Prostate gland (tissue), 2 donors: ENCODE measurements at places on chromosomes 6 and 20. TPM values are rescaled to one million over a fixed set of nuclear protein-coding genes. Genes with fewer than 3 reads are reported as not detected.

DNA sequence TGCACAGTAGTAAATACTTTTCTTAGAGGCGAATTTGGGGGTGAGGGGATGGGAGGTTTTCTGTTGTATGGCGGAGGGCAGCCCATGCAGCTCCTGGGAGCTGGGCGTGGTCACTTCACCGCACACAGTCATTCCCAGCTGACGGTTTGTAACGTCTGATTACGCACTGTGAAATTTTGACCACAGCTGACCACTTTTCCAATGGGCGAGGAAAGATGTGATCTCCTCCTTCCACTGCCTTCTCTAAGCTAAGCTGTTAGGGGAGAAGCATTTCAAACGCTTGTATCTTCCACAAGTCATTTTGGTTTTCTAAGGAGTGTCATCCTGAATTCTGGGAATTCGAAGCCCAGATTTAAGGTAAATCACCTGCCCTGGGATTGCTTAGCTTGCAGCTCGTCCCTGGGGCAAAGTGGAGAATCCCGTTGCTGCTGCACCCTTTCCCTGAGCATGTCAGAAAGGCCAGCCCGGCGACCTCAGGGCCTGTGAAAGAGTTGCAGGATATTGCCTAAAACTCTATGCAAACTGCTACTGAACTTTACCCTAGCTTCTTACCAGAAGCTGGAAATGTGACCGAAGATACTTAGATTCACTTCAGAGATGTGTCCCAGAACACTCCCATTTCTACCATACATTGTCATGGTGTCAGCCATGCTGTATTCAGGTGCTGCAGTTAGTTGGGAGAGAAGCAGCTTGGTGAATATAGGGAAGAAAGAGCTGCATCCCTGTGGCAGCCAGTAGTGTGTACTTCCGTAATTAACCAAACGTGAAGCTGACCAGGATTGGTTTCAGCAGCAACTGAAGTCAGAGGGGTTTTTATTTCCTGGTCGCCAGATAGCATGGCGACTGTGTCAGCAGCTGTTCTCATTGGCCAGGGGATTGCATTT, 58.9 kb downstream of the RREB1 start:
- H3K4me3 ChIP-seq: no peak overlapping the region
- no peak for DNase-seq
- H3K27ac ChIP-seq: no peak overlapping the region
- H3K4me1 ChIP-seq: peaks cover 17% of the 10 kb centered on the region

- DNase-seq: no peak
- no peaks in the 10 kb centered on the region for H3K27me3 ChIP-seq
- no peak overlapping the region for H3K4me3 ChIP-seq
Measured at GRCh38 chr6:41494212-41495110, 51.7 kb upstream of the FOXP4 start.

- no peak overlapping the region for H3K27ac ChIP-seq
- no peaks in the 10 kb centered on the region for H3K4me1 ChIP-seq
- H3K36me3 ChIP-seq: no peaks in the 10 kb centered on the region
- no peak overlapping the region for H3K4me3 ChIP-seq
- no peak for DNase-seq
- peaks cover 1% of the 10 kb centered on the region for H3K27me3 ChIP-seq
Measured at GRCh38 chr6:40880906-40881305, 158.1 kb downstream of the UNC5CL start.

DNA sequence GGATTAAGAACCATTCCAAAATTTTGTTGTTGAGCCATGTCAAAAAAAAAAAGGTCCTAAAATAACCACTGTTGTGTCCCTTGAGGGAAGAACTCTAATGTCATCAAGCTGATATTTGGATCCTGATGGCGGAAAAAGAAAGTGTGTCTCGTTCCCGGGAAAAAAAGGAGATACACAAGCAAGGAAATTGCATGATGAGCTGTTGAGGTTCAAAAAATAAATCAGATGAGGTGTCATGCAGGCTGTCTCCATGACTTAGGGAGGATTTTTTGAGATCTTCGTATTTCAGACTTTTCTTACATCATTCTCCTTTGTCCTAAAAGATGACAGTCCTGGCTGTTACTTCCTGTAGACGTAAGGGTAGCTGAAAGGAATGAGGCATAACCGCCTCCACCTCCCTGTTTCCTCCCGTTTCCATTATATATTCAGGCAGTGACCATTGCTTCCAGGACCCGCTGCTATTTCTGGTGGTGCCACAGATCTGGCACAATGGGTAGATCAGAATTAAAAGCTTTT, 117.3 kb upstream of the TNFAIP3 start:
- H3K27me3 ChIP-seq: no peaks in the 10 kb centered on the region
- DNase-seq: no peak
- no peaks in the 10 kb centered on the region for H3K36me3 ChIP-seq
- no peak overlapping the region for H3K27ac ChIP-seq
- no peaks in the 10 kb centered on the region for H3K4me1 ChIP-seq
- H3K4me3 ChIP-seq: no peak overlapping the region

TFAP2A gene
- 20.4 TPM for total RNA-seq
